Myocyte (in vitro differentiated cells): ENCODE measurements at places on chromosomes 3 and 15.
A peak's percentile ranks its signal among the peaks of the same experiment; 100 is the strongest.

GRCh38 chr15:94586099-94586498, 354.7 kb downstream of the MCTP2 start:
- DNase-seq = no peak

DNA sequence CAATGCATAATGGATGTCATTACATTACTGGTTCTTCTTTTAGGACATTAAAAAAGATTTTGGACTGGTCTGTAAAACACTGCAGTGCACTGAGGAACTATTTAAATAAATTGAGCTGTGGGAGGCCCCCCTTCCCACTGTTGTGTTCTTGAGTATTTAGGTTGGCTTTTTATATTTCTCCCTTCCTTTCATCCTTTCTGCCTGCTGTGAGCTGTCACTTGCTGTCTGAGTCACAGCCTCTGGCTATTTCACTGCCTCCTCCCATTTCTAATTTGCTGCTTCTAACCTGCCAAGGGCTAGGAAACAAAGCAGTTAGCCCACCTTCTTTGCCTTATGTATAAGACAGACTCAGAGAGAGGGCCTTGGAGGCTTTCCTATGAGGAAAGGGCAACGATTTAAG, 89.0 kb upstream of the FNDC3B start:
- peak; percentile 14 for DNase-seq

DNA sequence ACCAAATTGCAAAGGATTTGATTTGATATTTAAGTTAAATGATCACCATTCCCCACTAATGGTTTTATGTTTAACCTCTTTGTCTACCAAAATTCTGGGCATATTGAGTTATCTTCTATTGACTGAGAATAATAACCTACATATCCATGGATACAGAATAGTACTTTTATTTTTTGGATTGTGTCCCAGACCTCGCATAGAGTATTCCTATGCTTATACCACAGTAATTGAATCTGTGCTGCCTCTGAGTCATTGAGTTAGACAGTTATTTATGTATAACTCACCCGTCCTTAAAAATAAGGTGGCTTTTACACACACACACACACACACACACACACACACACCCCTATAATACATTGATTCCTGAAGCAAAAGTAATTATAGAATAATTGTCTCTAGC, 690.1 kb upstream of the BCHE start:
- DNase-seq = no peak

- no peak for DNase-seq
Measured at GRCh38 chr3:179269152-179269707, 18.3 kb upstream of the KCNMB3 start.

DNA sequence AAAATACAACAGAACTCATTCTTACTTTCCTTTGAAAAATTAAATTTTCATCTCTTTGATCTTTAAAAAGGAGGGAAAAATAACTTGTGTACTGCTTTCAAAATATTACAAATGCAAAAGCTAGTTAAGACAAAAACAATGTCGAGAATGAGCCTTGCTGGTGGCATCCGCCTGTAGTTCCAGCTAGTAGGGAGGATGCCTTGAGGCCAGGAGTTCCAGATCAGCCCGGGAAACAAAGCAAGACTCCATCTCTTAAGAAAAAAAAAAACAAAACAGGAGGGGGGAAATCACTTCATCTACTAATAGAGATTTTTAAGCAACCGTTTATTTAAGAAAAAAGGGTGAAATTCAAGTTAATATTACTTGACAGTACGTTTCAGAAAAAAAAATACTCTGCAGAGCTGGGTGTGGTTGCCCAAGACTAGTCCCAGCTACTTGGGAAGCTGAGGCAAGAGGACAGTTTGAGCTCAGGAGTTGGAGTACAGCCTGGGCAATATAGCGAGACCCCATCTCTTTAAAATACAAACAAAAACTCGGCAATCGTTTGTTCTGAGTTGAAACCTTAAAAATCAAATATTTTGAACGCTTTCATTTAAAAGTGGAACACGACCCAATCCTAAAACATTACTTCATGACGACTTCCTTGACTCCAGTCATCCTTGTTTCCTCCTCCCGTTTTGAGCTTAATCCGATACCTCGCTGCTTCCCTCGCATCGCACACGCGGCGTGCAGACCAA, 1.2 kb downstream of the KPNA1 start:
- peak; percentile 86 for DNase-seq

DNA sequence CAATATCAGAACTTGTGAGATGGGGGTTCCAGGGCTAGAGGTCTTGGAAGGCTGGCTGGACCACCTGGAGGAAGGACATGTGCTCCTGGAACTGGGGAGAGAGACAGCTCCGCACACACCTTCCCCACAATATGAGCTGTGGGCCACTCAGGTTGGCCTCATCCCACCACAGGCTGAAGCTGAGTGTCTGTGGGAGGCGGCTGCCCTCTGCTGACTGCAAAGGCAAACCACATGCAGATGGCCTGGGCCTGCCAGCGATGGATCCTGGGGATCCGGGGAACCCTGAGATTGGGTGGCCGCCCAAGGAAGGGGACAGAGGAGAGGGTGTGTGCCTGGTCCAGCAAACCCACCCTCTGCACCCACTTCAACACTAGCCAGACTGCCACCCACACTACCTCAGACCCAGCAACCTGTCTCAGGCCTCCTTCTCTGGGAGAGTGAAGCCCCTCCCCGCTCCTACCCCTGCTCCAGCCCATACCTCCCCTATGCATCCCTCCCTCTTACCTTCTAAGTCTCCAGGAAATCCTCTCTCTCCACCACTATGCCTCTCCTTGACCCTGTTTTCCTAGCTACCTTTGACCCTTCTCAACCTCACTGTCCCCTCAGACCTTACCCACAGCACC, 44.8 kb downstream of the CYP11A1 start:
- peak; percentile 59 for DNase-seq

GRCh38 chr3:120661106-120661905, 20.7 kb downstream of the HGD start:
- DNase-seq = no peak

- peak; percentile 79 for DNase-seq
Measured at GRCh38 chr15:39581793-39582285, 960 bp downstream of the THBS1 start.

DNA sequence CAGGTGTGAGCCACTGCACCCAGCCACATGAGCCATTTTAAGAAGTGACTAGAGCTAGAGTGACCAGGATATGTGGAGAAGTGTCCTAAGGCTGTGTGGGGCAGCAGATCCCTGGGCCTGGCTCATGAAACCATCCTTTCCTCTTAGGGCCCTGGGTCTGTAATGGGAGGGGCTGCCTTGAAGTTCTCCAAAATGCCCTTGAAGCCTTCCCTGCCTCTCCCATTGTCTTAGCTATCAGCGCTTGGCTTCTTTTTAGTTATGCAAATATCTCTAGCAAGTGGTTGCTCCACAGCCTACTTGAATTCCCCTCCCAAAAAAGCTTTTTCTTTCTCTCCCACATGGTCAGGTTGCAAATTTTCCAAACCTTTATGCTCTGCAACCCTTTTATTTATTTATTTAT, 112.4 kb upstream of the SPATA16 start:
- DNase-seq = no peak

DNA sequence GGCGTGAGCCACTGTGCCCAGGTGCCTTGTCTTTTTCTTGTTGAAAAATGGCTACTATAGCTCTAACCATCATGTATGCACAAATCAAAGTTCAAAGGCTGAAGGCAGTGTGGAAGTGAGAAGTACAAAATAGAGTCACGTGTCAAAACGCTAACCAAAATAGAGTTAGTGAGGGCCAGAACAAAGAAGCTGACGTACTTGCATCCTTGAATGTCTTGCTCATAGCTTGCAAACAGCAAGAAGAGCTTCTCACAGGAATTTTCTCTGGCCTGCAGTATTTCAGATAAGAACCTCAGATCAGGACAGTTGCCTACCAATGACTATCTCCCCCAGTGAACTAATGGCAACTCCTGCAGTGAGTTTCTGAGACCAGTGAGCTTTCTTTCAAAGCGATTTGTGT, 713.5 kb downstream of the GRM7 start:
- no peak for DNase-seq

GRCh38 chr3:112736805-112737566, 96.0 kb upstream of the CCDC80 start:
- DNase-seq = no peak

DNA sequence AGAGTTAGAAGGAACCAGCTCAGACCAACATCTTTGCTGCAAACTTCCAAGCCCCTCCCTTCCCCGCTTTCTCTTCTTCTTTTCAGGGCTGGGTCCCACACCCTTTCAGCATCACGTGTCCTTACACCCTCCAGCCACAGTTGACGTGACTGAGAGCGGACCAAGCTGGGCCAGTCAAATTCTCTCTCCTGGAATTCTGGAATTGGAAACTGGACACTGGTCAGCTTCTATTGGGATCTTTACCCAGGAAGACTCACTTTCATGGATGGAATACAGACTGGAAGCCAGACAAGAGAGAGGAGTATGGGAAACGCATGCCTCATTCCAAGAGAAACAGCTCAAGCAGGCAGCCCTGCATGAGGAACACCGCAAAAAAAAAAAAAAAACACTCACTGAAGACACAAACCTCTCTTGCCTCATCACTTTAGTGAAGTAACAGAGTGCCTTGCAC, 12.4 kb upstream of the TPM1 start:
- DNase-seq = no peak

GRCh38 chr3:42830437-42831320, 21.4 kb downstream of the ACKR2 start:
- DNase-seq = peak; percentile 37

DNA sequence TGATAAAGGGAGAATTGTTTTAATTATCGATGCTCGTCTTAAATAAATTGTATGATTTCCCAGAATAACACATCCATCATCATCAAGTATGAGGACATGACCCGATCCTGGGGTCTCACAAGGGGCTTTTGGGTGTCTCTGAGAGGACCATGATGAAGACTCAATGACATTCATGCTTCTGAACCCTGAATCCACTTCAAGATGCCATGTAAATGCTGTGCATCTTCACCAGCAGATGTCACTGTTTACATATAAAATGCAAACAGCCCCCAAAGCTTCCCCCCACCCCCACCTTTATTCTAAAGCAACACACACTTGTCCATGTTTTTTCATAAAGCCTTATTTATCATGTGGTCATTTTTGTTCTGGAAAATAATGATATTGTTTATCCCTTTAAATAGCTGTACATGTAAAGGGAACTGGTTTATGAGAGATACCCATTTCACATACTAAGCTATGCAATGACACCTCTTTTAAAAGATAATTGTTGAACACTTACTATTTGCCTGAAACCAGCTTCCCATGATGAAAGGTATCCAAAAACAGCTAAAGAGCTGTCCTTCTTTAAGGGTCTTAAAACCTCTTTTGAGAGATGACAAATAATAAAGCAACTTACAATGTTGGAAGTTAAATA, 69.7 kb upstream of the UBE3A start:
- DNase-seq = peak; percentile 62

DNA sequence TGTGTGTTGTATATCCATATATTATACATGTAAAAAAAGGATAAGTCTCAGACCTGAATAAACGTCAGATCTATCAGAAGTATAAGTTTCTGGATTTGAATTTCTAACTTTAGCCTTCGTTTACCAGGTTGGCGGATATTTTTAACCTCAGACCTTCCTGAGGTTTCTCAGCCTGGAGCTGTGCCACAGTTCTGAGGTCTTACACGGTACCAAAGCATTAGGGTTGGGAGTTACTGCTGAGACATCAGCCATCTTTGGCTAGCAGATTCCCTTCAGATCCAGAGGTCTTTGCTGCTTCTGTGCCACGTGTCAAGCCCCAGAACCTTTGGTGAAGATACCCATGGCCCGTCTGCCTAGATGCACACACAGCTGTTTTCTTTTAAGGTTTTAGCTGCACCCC, 84.7 kb downstream of the PPP2R3A start:
- DNase-seq = peak; percentile 61

DNA sequence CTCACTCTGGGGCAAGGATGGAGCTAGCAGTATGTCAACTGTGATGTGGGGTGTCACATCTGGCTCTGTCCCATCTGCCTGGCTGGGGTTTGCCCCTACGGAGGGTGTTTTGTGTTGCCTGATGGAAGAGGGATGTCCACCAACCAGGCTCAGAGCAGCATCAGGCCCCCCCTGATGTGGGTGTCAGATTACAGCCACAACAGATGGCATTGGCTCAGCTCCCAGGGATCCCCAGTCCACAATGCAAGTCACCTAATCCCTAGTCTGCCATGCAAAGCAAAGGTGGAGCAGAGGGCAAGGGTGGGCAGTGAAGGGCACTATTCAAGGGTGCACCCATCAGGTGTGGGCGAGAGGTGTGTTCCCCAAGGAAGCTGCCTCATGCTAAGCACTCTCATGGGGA, 48.9 kb upstream of the AMOTL2 start:
- peak; percentile 83 for DNase-seq

DNA sequence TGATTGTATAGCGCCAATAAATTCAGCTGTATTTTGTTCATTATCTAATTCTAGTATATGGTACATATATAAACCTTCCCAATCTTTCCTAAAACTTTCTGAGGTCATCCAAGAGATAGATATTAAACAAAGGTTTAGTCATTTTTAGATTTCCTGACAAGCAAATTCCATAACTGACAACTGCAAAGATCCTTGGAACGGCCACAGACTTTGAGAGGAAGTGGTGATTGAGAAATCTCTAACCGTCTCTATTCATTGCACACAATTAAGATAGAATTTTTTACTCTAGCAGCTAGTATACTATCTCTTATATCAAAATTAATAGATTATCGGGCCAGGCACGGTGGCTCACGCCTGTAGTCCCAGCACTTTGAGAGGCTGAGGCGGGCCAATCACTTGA, 4.7 kb downstream of the CSNK1G1 start:
- peak; percentile 58 for DNase-seq

GRCh38 chr15:84778194-84778593, 29.8 kb downstream of the ZNF592 start:
- no peak for DNase-seq

DNA sequence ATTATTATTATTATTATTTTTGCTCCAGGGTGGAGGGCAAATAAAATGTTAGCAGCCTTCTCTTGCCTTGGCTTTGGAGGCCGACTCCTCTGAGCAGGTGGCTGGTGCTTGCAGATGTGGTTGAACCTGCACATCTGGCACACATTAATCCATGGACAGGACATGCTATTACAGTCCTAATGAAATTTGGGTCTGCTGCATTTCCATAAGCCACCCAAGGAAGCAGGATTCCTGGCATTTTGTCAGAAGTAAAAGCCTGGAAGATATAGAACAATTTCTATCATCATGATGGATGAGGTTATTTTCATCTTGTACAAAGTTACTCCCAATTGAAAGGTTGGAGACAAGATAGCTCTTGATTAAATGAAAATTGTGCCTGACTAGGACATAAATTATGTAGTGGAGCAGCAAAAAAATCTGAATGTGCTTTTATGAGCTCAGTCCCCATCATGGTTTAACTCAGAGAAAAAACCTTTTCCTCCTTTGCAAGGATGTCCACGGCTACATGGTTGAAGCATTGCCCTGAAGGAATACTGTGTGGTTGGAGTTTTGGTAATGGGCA, 130.9 kb upstream of the RGMA start:
- DNase-seq = no peak

GRCh38 chr15:75192307-75192706, 9.4 kb upstream of the C15orf39 start:
- DNase-seq = no peak

GRCh38 chr15:87211547-87211946, 1045.0 kb downstream of the NTRK3 start:
- DNase-seq = no peak

- no peak for DNase-seq
Measured at GRCh38 chr3:124530916-124531315, 199.3 kb upstream of the UMPS start.

- DNase-seq = no peak
Measured at GRCh38 chr3:27615555-27615954, 106.6 kb downstream of the EOMES start.

GRCh38 chr3:10547841-10548783, 42.7 kb upstream of the ATP2B2 start:
- peak; percentile 52 for DNase-seq
